Activated CD4-positive, alpha-beta T cell treated with anti-CD3 and anti-CD28 coated beads for 36 hours (primary cell): ENCODE measurements at places on chromosomes 3 and 15. TPM values are rescaled to one million over a fixed set of nuclear protein-coding genes. Genes with fewer than 3 reads are reported as not detected.

DNA sequence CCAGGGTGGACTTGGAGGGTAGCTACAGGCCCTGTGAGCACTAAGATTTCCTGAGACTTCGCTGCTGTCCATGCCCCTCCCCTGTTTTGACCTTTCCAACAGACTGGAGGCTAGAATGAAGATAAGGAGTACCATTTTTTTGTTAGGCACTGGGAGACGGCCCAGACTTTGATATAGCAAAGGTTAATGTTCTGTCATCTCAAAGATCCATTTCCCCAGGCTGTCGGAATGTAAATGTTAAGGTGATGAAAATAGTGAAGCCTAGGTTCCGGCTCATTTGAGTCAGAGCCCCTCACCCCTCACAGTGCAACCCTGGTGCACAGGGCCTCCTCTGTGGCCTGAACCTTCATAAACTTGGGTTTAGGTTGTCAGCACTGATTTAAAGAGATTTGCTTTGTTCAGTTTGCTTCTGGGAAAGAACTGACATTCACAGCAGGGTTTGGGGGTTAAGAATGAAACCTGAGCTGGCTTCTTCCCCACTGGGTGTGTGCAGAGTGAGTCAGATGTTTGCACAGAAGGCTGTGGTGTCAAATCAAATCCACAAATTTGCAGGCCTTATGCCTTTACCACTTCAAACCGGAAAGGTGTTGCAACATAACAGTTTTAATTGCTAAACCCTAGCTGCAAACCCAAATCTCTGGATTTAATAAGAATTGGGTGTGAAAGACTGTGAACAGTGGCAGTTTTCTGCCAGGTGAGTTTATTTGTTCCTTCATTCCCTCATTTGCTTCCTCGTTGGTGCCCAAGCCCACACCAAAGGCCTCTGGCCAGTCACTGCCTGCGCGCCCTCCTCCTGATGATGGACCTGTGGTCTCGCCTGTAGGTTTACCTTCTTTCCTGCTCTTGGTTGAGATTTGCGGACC is 20.6 kb upstream of the KCTD6 start:
- H3K36me3 ChIP-seq = no peaks in the 10 kb centered on the region
- no peak overlapping the region for H3K4me3 ChIP-seq
- peak overlapping the region; percentile 73 for H3K27ac ChIP-seq
- H3K27me3 ChIP-seq = peaks cover 2% of the 10 kb centered on the region
- DNase-seq = peak; percentile 82

DNA sequence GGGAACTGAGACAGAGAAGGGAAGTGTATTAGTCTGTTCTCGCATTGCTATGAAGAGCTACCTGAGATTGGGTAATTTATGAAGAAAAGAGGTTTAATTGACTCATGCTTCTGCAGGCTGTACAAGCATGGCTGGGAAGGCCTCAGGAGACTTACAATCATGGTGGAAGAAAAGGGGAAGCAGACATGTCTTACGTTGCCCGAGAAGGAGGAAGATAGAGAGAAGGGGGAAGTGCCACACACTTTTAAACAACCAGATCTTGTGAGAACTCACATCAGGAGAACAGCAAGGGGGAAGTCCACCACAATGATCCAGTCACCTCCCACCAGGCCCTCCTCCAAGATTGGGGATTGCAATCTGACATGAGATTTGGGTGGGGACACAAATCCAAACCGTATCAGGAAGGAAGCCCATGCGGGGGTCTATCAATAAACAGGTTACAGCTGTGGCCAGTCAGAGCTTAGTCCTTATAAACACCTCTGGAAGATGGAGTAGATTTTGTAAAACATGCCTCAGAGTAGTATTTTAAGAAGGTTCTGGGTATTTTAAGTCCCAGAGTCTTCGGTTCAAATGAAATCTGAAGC is 153.9 kb downstream of the GHSR start:
- no peak overlapping the region for H3K4me3 ChIP-seq
- no peak overlapping the region for H3K27ac ChIP-seq
- H3K27me3 ChIP-seq = no peaks in the 10 kb centered on the region
- peaks cover 12% of the 10 kb centered on the region for H3K36me3 ChIP-seq

DNA sequence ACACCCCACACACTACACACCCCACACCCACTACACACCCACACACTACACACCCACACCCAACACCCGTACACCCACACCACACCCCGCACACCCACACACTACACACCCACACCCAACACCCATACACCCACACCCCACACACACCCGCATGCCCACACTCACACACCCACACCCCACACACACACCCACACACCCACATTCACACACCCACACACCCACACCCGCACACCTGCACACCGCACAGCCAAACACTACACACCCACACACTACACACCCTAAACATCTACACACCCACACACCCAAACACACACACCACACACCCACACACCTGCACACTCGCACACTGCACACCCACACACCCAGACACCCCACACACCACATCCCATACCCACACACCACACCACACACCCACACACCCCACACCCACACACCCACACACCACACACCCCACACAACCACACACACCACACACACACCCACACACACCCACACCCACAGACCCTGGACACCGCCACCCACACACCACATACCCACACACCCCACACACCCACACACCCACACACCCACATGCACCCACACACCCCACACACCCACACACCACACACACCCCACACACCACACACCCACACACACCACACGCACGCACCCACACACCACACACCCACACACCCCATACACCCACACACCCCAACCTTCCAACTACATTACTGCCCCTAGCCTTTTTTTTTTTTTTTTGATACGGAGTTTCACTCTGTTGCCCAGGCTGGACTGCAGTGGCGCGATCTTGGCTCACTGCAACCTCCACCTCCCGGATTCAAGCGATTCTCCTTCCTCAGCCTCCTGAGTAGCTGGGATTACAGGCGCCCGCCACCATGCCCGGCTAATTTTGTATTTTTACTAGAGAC is 16.9 kb downstream of the CEP19 start:
- H3K4me3 ChIP-seq = peak overlapping the region; percentile 39
- peaks cover 3% of the 10 kb centered on the region for H3K4me1 ChIP-seq
- no peaks in the 10 kb centered on the region for H3K36me3 ChIP-seq
- no peak overlapping the region for H3K27ac ChIP-seq
- DNase-seq = peak; percentile 40

- H3K27ac ChIP-seq = no peak overlapping the region
- DNase-seq = no peak
- no peak overlapping the region for H3K4me3 ChIP-seq
- H3K36me3 ChIP-seq = peaks cover 9% of the 10 kb centered on the region
- H3K4me1 ChIP-seq = peaks cover 9% of the 10 kb centered on the region
- H3K27me3 ChIP-seq = no peaks in the 10 kb centered on the region
Measured at GRCh38 chr3:187093320-187093719, 46.0 kb downstream of the RPL39L start.

DNA sequence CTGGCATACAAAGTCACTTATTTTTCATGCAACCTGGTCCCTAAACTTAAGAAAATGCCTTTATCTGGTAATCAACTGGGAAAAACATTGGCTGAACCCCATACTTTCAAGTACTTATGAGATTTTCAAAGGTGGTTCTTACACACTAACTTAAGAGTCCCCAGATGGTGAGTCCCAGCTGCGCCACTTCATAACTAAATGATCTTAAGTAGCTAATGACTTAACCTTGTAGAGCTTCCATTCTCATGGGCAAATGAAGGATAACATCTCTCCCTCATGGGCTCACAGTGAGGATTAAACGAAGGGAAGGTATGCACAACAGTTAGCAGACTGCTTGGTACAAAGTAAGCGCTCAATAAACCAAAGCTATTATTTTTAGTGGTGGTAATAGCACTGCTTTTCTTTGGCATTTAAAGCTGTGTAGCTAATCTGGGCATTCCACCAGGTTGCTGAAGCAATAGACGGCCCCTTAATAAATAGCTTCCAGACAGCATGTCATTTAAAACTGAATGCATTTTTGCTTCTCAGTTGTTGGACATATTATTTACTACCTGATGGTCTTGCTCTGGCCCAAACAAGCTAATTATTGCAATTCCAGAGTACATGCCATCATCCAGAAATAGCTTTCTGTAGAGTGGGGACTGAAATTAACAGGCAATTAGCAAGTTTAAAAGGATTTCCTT is 55.4 kb downstream of the LIPC start:
- H3K4me1 ChIP-seq = peaks cover 35% of the 10 kb centered on the region
- H3K36me3 ChIP-seq = peaks cover 2% of the 10 kb centered on the region
- no peak for DNase-seq
- H3K27ac ChIP-seq = no peak overlapping the region

The CHRD gene
- 0.23 TPM for total RNA-seq

The POMGNT2 gene
- total RNA-seq = 8.6 TPM

The SLC7A14 gene
- total RNA-seq = not detected

The IL5RA gene
- total RNA-seq = 0.28 TPM

The TGM4 gene
- not detected for total RNA-seq
